ENCODE measurements at places on chromosomes 7 and 10.

- DNase-seq: no peak
Measured at GRCh38 chr10:13740461-13740860, 153.7 kb downstream of the PRPF18 start.

GRCh38 chr7:150755473-150756099, 18.4 kb downstream of the GIMAP5 start:
- no peak for DNase-seq

- DNase-seq: no peak
Measured at GRCh38 chr7:7868572-7868899, 100.1 kb upstream of the GLCCI1 start.

DNA sequence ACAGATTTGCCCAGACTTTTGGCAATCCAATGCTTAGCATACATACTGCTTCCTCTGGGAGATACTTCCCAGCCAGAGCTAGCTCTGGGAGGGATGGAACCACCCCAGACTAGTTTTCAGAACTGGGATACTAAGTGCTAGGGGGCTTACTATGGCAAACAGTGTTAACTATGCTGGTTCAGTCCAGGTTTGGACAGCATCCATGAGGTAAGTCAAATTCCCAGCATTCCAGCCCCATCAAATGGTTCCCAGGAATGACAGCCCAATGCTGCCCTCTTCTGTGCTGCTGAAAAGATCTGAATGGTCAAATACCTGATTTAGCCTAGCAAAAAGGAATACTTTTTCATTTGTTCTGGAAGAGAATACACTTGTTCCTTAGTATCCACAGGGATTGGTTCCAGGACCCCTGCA, 141.7 kb upstream of the CCDC6 start:
- DNase-seq: no peak

DNA sequence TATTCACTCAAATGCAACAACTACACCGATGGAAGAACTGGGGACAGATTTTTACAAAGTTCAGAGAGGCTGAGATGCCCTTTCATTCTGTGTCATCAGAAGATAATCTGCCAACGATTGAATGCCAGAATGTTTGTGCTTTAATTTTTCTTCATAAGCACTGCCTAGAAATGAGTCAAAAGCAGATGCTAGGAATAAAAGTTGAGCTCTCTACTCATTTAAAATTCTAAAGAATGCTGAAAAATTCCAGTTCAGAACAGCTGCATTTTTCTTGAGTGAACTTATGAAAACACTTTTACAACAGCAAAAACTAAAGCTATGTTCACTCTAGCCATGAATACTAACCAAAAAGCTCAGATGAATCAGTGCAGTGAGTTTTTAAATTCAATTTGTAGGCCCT, 22.3 kb upstream of the FAM133B start:
- no peak for DNase-seq

DNA sequence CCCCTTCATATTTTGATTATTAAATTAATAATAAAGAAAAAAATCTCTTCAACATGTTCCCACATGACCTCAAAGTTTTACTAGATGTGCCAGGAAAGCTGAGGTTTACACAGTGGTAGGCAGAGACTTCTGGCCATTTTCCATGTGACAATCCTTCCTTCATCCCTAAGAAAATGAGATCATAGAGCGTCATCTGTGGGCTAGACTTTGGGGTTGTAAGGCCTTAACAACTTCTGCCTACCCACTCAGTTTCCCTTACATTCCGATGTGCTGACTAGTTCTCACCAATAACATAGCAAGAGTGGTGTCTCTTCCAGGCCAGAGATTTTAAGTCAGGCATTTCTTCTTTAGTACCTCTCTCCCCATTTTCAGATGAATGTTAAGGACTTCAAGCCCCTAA, 171.1 kb upstream of the PHF14 start:
- no peak for DNase-seq

- DNase-seq: no peak
Measured at GRCh38 chr10:66746711-66747110, 179.1 kb upstream of the LRRTM3 start.

DNA sequence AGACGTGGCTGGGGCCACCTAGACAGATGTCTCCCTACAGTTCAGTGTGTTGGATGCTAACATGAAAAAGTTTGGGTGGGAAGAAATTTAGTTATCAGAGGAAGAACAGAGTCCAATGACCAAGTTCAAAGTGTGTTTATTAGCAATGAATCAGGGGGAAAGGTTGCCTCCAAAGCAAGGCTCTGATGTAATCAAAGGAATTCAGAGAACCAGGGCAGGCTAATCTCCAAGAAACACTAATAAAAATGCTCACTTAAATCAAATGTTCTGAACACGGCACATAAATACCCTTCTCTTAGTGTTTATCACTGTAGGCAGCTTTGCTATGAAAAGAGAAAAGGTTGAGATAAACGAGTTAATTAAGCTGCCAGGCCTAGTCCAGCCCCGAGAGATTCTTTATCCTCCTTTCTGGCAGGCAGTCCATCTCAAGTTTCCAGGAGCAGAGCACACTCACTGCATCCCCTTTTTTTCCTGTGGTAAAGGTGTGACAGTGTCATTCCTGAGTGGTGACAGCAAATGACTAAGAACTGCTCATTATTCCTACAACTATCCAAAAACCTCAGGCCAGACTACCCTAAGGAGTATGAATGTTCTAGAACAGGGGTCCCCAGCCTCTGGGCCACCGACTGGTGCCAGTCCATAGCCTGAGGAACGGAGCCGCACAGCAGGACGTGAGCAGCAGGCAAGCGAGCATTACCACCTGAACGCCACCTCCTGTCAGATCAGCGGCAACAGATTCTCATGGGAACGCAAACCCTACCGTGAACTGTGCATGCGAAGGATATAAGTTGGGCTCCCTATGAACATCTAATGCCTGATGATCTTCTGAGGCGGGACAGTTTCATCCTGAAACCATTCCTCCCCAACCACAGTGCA, 66.9 kb upstream of the FHIP2A start:
- no peak for DNase-seq

- DNase-seq: no peak
Measured at GRCh38 chr10:61343796-61344195, 109.4 kb downstream of the TMEM26 start.

DNA sequence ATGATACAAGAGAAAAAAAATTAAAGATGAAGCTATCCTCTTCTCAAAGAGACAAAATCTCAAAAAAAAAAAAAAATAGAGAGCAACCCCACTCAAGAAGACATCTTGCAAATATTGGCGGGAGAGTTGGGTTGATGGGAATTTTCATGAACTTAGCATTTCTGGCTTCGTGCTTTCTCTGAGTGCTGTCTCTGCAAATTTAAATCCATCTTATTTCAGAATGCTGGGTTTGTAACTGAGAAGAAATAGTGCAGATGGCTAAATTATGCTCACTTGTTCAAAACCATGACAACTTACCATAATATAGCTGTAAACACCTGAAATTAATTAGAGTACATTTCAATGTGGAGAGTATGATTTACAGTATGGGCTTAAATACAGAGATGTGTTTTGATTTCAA, 484.8 kb upstream of the CELF2 start:
- no peak for DNase-seq

GRCh38 chr7:33762151-33762910, 143.0 kb upstream of the BMPER start:
- no peak for DNase-seq

GRCh38 chr10:79093658-79094411, 25.1 kb downstream of the ZMIZ1 start:
- DNase-seq: no peak

GRCh38 chr7:32219416-32219815, 149.2 kb upstream of the PDE1C start:
- DNase-seq: no peak

- DNase-seq: no peak
Measured at GRCh38 chr7:134364619-134365037, 47.9 kb upstream of the SLC35B4 start.

DNA sequence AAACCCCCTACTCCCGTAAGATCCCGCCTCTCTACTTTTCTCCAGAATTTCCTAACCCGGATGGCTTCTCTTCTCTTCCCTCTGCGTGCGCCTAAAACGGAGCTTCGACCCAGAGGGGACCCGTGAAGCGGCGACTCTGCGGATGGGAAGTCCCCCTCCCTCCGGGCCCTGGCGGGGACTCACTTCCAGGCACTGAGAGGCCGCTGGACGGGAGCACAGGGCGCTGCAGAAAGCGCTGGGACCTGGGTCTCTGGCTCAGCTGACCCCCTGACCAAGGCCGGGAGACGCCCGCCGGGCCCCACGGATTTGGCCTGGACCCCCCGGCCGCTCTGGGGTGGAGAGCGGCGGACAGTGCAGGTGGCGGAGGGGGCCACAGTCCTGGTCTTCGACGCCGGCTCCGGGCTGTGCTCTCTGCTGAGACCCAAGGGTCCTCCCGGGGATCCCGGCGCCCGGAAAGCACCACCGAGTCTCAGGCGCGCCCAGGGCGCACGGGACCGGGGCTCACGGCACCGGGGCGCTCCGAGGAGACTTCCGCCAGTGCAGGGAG, 688 bp upstream of the FOXL3 start:
- DNase-seq: no peak

DNA sequence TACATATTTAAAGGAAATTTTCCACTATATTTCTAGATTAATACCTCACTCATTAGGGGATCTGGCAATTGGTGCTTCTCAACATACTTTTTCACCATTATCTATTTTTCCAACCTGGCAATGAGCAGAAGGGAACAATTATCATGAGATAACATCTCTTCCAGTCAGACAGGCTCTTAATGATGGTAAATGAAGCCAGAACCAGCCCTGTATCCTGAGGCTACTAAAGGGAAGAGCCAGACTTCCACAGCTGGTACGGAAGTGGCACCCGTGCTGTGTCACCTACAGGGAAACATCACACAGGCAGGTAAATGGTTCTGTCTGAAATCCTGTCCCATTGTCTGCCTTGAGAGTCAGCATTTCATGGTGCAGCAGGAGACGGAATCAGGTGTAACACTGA, 75.9 kb downstream of the ELMO1 start:
- DNase-seq: no peak

DNA sequence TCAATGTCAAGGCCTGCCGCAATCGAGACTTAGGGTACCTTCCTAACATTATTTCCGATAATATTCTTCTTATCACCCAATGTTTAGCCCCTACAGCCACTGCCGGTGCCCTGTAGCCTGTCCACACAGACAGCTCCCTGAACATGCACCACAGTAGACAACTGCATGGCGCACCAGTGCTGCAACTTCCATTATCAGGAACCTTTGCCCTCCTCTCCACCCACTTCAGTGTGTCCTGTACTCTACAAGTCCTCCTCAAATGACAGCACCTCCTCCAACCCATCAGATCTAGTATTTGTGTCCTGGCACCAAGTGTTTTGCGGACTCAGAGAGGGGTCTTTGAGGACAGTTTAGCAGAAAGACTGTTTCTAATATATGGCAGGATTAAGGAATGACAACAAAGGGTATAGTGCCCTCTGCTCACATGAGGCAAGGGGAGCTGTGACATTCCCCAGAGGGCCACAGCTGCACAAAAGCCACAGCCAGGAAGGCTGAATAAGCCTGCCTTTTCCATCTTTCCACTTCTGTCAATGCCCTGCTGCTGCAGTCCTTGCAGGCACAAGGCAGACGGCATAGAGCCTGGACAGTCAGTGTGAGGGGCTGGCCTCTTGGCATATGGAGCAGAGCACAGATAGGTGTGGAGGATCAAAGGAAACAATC, 335.4 kb downstream of the PARD3 start:
- DNase-seq: no peak

DNA sequence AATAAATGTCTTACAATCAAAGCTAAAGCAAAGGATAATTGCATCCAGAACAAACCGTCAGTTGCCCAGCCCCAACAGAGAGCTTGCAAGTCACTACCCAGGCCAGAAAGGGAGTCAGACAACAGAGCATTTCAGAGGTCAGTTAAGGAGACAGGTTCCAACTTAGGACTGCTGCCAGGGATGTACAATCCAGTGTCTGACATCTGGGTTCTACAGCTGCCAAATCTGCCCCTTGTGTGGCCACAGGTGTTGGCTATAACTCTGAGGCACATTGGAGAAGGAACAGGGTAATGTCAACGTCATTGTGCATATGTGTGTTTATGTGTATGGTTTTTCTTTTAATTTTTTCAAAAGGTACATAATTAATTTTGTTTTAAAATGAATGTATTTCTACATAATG, 85.2 kb upstream of the GLCCI1 start:
- no peak for DNase-seq

DNA sequence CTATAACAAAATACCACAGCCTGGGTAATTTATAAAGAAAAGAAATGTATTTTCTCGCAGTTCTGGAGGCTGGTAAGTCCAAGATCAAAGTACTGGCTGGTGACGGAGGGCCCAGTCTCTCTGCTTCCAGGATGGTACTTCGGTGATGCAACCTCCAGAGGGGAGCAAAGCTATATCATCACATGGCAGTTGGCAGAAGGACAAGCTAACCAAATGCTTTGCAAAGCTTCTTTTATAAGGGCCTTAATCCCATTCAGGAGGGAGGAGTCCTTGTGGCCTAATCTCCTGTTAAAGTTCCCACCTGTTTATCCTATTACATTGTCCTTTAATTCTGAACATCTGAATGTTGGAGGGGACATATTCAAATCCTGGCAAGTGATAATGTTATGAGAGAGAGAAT, 134.1 kb upstream of the SP4 start:
- no peak for DNase-seq

DNA sequence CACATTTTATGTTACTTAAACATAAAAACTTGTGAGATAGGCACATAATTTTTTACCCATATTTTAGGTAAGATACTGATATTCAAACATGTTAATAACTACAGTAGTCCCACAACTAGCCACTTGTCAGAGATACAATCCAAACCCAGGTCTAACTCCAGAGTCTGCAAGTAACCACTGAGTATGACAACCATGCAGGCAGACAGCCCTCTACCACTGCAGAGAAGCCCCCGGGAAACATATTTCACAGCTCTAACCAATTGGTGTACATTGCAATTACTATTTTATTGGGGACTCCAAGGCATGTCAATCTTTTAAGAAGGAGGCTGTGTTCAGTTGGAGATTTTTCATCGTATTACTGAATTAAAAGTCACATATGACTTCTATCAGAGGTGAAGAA, 107.2 kb upstream of the FAM133B start:
- no peak for DNase-seq
